Activated T-cell treated with anti-CD3 and anti-CD28 coated beads, Interleukin-2, amount 50 U/mL, for 1 hour (primary cell): ENCODE measurements at places on chromosomes 5 and 9.

DNA sequence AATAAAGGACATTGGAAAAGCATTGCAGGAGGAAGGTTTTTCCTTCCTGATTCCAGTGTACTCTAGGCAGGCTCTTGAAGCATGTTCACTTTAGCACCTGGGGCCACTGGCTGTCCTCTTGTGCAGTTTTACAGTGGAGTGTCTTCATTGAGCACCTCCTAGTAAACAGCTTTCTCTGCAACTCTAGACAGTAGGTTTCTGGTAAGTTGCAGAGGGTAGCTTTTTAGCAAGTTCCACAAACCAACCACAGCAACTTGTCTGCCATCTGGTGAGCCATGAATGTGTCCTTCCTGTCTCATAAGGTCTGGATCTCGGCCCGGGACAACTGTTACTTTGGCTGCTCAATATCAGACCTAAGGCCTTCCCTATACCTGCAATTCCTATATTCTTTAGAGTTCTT is 488.0 kb downstream of the MAN2A1 start:
- DNase-seq = no peak

- no peak for DNase-seq
Measured at GRCh38 chr9:123115146-123115913, 81.9 kb downstream of the GPR21 start.

DNA sequence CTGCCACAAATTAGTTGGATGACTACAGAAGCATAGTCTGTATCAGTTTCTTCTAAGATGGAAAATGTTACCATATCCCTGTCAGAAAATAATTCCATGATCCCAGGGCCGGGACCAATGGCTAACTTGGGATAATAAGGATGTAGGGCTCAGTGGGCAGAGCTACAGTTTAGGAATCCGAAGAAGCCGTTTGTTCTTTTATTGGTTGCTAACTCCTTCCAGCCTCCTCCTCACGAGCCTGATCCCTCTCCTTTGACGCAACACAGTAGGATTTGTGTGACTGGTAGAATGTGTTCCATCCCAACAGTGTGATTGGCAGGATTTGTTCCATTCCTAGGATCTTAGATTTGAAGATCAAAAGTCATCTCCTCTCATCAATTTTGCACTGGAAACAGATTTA is 496.9 kb downstream of the AGTPBP1 start:
- DNase-seq = no peak

- no peak for DNase-seq
Measured at GRCh38 chr5:154844809-154845208, 5.6 kb downstream of the FAXDC2 start.

- no peak for DNase-seq
Measured at GRCh38 chr9:16823906-16824305, 46.6 kb downstream of the BNC2 start.

DNA sequence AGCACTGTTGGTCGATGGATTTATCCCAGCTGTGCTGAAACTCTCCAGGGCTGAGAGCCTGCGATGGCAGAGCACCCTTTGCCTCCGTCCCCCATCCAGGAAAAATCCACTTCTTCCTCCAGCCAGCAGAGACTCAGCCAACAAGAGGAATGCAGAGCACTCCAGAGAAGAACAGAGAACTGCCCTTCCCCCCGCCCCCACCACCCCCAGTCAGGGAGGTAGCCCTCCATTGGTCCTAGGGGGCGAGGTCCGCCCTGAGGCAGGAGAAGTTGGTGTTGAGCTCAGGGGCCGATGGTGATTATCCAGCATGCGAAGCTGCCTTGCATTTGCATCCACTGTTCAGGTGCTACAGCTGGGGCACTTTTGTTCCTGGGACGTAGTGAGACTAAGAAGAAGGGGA is 9.0 kb downstream of the TLX3 start:
- DNase-seq = no peak

- DNase-seq = no peak
Measured at GRCh38 chr9:21097817-21098216, 20.1 kb upstream of the IFNB1 start.

GRCh38 chr9:79765466-79765865 is 193.7 kb downstream of the TLE4 start:
- no peak for DNase-seq

DNA sequence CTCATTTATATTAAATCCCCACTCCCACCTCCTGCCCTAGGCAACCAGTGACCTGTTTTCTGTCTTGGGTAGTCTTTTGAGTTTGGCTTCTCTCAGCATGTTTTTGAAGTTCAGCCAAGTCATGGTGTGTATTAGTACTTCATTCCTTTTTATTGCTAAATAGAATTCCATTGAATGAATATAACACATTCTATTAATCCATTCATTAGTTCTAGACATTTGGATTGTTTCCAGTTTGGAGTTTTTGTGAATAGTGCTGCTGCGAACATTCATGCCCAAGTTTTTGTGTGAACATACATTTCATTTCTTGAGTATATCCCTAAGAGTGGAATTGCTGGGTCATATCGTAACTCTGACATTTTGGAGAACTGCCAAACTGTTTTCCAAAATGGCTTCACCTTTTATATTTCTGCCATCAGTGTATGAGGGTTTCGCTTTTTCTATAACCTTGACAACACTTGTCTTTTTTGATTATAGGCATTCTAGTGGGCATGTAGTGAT is 2.7 kb downstream of the ZNF346 start:
- no peak for DNase-seq

DNA sequence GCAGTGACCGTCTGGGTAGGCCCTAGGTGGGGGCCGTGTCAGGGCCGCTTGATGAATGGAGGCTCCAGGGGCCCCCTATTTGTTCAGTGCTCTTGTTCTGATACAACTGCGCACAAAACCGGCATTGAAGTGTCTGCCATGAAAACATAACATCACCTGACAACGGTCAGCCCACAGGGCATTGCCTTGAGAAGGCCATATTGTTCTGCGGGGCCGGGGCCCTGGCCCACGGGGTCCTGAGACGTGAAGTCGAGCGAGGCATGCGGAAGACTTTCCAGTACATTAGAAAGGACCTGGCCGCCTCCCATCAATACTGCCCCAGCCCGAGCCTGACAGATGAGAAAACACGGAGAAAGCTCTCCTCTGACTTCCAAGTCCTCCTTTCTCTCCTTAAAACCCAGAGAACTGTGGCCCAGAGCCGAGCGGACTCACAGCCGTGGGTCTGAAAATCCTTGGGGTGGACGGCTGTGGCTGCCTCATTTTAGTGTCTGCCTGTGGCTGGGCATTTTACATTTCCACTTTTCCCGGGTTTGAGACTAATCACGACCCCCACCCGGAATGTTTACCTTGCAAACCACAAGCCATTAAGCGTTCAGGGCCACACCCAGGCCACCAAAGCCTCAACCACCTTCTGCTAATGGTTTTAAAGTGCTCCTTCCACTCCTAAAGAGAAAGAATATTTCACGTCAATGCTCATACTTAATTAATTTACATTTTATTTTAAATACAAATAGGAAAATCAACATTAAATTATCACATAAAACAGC is 391.0 kb upstream of the IRX2 start:
- no peak for DNase-seq

- DNase-seq = no peak
Measured at GRCh38 chr9:18941060-18941740, 91.8 kb downstream of the SAXO1 start.

DNA sequence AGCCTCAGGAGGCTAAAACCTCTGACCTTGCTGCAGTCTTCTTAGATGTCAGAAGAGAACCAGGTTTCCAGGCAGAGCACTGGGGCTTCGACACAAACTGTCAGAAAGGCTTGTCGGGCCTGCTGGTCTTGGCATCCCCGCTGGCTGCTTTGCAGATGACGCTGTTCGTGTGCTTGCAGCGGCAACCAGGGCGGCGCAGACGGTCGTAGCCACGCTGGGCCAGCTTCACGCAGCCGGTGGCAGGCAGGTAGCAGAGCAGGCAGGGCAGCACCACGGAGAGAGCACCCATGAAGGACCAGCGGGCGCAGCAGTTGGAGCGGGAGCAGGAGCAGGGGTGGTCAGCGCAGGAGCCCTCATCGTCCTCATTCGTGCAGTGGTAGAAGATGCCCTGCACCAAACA is 10.7 kb downstream of the SPRY4 start:
- DNase-seq = no peak

DNA sequence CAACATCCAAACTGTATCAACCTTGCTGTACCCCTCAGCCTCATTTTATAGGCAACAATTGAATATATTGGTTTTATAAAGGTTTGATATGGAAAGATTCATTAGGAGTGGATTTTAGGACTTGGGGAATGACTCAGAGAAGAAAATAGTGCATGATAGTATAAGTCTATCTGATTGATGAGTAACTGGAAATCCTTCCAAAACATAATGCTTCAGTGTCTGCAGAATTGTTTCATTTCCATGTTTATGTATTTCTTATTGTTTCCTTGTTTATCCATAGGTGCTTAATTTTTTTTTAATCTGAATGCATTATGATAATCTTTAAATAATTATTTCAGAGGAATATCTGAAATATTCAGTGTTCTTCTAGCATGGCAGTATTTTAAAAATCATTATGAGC is 12.6 kb downstream of the JAK2 start:
- no peak for DNase-seq

DNA sequence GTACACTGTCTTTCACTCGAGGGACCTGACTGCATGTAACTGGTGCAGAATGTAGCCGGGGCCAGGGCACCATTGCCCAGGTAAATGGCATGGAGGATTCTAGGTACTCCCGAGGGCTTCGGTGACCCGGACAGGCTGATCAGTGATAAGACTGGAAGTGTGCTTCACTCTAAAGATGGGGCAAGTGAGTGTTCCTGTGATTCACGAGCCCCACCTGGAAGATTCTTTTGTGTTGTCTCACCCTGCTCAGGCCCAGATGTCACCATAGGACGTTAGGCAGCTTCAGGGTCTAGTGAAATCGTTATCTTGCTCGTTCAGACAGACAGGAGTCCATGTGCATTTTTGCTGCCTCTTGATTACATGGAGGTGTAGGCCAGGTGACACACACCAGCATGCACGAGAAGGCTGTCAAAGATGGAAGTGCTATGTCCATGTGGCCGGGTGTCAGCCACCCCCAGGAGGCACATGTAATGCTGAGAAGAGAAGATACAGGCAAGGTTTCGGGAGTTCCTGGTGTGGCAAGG is 73.9 kb downstream of the WNK2 start:
- peak; percentile 11 for DNase-seq

DNA sequence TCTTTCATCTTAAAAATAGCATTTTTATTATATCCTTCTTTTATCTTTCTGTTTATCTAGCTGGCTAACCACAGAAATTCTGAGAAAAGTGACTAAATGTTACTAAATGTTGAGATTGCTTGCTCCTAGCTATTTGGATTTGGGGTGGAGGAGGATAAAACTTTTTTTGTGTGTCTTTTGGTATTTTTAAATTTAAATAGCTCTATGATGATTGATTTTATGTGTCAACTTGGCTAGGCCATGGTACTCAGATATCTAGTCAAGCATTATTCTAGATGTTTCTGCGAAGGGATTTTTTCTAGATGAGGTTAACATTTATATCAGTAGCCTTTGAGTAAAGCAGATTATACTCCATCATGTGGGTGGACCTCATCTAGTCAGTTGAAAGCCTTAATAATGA is 75.0 kb downstream of the GCNT1 start:
- DNase-seq = no peak

GRCh38 chr9:118238139-118238538 is 533.9 kb downstream of the TLR4 start:
- no peak for DNase-seq

DNA sequence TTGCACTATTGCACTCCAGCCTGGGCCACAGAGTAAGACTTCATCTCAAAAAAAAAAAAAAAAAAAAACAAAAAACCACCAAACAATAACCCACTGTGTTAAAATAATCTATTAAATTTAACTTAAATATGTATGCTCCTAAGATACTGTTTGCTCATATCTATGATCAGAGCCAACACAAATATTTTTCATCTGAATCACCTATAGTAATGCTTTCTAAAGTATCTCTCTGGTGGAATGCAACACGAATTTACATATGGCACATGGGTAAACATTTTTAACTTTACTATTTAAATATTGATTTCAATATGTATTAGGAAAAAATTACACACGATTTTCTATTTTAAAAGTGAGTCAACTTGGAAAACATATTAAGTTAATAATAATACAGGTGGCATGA is 196.4 kb downstream of the RFX3 start:
- DNase-seq = no peak

DNA sequence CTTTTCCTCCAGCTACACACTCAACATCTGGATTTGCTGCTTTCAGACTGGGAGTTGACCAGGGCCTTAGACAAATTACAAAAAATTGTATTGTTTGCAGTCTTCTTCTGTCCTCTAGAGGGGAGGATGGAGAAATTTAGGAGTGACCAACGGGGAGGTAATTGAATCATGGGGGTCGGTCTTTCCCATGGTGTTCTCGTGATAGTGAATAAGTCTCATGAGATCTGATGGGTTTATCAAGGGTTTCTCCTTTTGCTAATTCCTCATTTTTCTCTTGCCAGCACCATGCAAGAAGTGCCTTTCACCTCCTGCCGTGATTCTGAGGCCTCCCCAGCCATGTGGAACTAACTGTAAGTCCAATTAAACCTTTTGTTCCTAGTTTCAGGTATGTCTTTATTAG is 4.2 kb downstream of the IFNA8 start:
- no peak for DNase-seq

DNA sequence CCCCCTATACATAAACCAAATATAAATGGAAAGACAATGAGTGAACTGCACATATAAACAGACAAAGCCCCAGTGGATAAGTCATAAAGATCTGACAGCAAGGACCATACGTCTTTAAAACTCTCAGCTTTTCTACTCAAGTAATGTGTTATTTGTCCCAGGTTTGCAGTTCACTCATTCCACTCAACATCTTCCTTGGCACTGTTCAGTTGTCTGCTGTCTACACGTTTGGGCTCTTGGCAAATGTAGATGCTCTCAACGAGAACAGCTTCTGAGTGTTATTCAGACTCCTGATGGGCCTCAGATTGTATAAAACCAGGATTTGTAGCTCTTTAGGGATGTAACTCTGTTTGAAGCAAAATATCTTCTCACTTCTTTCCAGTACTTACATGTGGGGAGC is 198.2 kb upstream of the SEMA6A start:
- DNase-seq = no peak

DNA sequence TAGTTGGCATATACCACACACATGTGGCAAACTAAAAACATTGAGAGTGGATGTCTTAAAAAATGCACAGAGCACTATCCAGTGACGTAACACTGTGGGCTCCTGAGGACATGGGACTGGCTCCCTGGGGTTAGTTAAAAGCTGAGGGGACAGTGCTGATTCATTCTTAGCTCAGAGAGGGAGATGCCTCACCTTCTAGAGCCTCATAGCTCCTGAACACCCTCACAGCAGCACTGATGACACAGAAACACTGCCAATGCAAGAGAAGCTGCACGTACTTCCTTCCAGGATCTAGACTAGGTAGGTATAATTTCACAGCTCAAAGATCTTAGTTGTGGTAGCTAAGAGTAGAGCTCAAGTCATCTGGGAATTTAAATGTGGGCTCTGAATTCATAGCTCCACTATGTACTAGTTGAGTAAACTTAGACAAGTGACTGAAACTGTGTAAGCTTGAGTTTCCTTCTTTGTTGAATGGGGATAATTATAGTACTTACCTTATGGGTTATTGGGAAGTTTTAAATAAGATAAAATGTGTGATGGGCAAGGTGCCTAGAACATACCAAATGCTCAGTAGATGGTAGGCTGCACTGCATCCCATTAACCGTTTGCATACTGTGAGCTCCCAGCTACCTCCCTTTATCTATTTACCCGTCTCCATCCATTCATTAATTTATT is 279.9 kb downstream of the ASTN2 start:
- DNase-seq = no peak
